Central memory CD8-positive, alpha-beta T cell (primary cell): ENCODE measurements at places on chromosomes 3 and 15.
A peak's percentile ranks its signal among the peaks of the same experiment; 100 is the strongest.

GRCh38 chr15:78618490-78618934 is 2.3 kb downstream of the CHRNA3 start:
- peak; percentile 75 for DNase-seq

DNA sequence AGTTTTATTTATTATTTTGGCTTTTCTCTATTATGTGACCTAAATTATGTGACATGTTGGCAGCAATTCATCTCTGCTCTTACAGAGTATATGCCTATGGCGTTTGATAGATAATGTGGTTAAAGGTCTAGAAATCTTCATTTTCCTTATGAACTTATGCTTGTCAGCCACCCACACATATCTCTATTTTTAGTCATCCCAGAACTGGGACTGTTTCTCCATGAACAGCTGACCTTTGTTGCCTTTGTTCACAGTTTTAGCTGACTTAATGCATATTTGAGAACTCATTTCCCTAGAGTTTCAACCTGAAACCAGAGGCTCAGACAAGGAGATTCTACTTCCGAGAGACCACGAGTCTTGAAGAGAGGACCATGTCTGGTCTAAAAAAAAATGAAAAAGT is 176.5 kb downstream of the RAP2B start:
- DNase-seq: no peak

GRCh38 chr3:100412912-100413590 is 11.7 kb downstream of the LNP1 start:
- DNase-seq: no peak

GRCh38 chr3:43894176-43895049 is 203.7 kb downstream of the ABHD5 start:
- DNase-seq: no peak

DNA sequence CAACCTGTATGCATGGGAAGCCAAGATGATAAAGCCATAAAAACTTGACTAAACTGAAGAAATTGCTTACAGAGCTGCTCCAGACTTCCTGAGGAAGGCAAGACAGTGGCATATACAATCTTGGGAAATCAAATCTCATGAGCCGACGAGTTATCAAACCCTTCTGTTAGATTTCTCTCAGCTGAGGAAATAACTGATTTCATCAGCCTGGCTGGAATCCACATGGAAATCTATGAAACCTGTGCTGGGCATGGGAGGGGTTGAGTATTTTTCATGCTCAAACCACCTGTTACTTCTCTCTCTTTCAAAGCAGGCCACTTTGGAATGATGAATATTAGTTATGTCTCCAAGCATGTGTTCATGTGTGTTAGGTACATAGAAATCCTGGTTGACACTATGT is 727.7 kb downstream of the FHIT start:
- no peak for DNase-seq

DNA sequence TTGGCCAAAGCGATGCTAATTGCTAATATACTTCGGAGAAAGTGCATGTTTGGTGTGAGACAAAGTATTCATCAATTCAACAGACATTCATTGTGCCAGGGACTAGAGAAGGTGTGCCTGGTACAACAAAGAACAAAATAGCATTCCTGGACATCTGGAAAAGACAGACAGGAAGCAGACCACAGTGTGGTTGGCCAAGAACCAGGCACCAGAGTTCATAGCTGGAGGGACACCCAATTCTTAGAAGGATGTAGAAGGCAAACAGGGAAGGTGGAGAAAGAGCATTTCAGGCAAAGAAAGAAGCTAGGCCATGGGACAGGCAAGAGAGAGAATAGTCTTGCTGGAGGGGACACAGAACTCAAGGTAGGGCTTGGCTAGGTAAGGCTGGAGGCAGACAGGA is 105.8 kb upstream of the ETV5 start:
- no peak for DNase-seq

DNA sequence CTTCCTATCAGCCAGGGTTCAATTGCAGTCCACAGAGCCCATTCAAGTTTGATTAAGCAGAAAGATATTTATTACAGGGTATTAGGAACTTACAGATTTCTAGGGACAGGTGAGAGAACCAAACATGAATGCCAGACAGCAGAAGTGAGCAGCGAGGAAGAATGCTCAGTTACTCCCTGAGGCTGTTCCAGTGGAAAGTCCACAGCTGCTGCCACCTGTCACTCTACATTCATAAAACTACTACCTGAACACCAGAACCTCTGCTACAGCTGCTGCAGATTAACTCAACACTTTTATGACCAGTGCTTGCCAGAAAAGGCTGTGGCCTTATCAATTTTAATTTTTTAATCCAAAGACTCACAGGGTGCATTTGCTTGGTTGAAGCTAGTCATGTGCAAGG is 325.4 kb upstream of the ONECUT1 start:
- DNase-seq: no peak

- no peak for DNase-seq
These were observed 2.5 kb downstream of the RORA start for GRCh38 chr15:61226361-61227256.

GRCh38 chr3:190303884-190304283 is 18.4 kb downstream of the CLDN1 start:
- DNase-seq: no peak
